Subcutaneous preadipocyte (primary cell): ENCODE measurements at places on chromosomes 16 and 17. TPM values are rescaled to one million over a fixed set of nuclear protein-coding genes. Genes with fewer than 3 reads are reported as not detected.

CRHR1 gene
- not detected in 2 replicates for total RNA-seq

KRTAP4-4 gene
- total RNA-seq, result not detected in 2 replicates

NKD1 gene
- total RNA-seq, result under 0.01 TPM in 2 replicates

NT5M gene
- total RNA-seq, result 2.2 and 3.7 TPM in 2 replicates

TK1 gene
- total RNA-seq, result 96.3 and 101 TPM in 2 replicates

TM4SF5 gene
- not detected in 2 replicates for total RNA-seq

KRT9 gene
- not detected in 2 replicates for total RNA-seq

CACNG3 gene
- not detected in 2 replicates for total RNA-seq

CA10 gene
- total RNA-seq, result not detected in 2 replicates

SEPHS2 gene
- 6.8 and 7.7 TPM in 2 replicates for total RNA-seq

PRSS21 gene
- 0.59 and 0.73 TPM in 2 replicates for total RNA-seq

BEAN1 gene
- total RNA-seq, result 0.73 and 3.1 TPM in 2 replicates

CCDC200 gene
- total RNA-seq, result 0.37 TPM in 1 of 2 replicates, not detected in the other

TEX14 gene
- 0.20 and 0.73 TPM in 2 replicates for total RNA-seq

NXN gene
- 5.9 and 15.4 TPM in 2 replicates for total RNA-seq

ZNF778 gene
- 6.2 and 7.4 TPM in 2 replicates for total RNA-seq

ANKRD40CL gene
- not detected in 2 replicates for total RNA-seq

CENPT gene
- total RNA-seq, result 27.0 and 32.7 TPM in 2 replicates

ENPP7 gene
- not detected in 2 replicates for total RNA-seq

VWA3A gene
- total RNA-seq, result 0.20 and 0.37 TPM in 2 replicates

TBC1D3I gene
- under 0.01 TPM in 1 of 2 replicates, not detected in the other for total RNA-seq

TBC1D3C gene
- total RNA-seq, result not detected in 2 replicates

FOXL1 gene
- 14.0 and 32.6 TPM in 2 replicates for total RNA-seq

CCL23 gene
- not detected in 2 replicates for total RNA-seq

OTOP2 gene
- total RNA-seq, result not detected in 2 replicates

ABCC11 gene
- under 0.01 and 0.39 TPM in 2 replicates for total RNA-seq

PRRT2 gene
- total RNA-seq, result 0.39 and 0.73 TPM in 2 replicates

WNT3 gene
- total RNA-seq, result 0.37 and 0.39 TPM in 2 replicates

CALB2 gene
- not detected in 2 replicates for total RNA-seq

HSPB9 gene
- not detected in 2 replicates for total RNA-seq

CACNG4 gene
- total RNA-seq, result not detected in 2 replicates

GPR179 gene
- total RNA-seq, result under 0.01 TPM in 1 of 2 replicates, not detected in the other

GUCY2D gene
- total RNA-seq, result under 0.01 TPM in 1 of 2 replicates, not detected in the other

CPHXL2 gene
- total RNA-seq, result not detected in 2 replicates

NPW gene
- total RNA-seq, result 1.5 TPM in 1 of 2 replicates, not detected in the other

IRF8 gene
- not detected in 2 replicates for total RNA-seq

RDM1 gene
- 0.37 TPM in 1 of 2 replicates, not detected in the other for total RNA-seq

NPIPA7 gene
- total RNA-seq, result 0.39 and 0.73 TPM in 2 replicates

MARVELD3 gene
- not detected in 2 replicates for total RNA-seq
